HS-5 (cell line): ENCODE measurements at places on chromosomes 11 and 22.

DNA sequence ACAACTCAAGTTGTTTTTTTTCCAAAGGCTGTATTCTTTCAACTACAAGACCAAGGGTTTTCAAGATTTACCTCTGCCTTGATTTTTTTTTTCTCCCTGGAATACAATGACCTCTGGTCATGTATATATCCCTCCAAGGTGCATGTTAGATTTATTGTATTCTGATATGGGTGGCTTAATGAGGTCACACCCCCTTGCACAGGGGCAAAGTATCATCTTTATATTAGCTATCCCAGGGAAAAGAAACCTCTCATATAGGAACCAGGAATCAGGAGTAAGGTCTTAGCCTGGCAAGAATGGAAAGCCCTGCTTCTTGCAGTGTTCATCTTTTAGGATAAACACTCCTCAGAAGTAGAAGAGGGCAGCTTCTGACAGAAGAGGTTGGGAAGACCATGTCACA lies 516.9 kb upstream of the TENM4 start:
- no peak for DNase-seq

DNA sequence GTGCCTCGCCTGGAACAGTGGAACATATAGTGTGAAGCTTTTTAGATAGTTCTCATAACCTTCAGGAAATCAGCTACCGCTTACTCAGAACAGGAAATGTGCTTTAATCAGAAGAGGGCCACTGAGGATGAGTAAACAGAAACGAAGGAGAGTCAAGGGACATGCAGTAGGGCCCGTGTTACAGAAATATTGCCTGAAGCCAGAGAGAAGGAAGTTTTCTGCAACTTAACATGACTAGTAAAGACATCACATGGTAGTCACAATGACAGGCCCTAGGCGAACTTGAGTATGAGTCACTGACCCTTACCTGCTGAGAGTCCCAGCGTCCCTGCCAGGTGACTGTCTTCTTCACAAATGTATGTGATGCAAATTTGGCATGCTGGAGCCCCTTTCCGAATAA lies 39.4 kb downstream of the CARD18 start:
- no peak for DNase-seq

DNA sequence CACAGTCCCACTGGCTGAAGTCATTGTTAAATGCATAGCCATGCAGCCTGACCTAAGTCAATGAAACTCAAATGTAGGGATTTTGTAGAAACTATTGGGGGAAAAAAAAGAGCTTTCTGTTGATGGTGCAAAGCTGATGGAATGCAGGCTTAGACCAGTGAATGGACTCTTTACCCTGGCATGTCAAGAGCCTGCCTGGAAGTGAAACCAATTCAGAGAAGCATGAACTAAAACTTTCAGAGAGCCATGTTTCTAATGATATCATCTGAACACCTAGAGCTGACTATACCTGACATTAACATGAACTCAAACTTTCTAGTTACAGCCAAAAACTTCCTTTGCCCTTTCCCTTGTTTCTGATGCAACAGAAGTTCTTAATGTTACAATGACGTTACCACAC lies 89.0 kb downstream of the APIP start:
- DNase-seq = no peak

GRCh38 chr11:64613648-64614047 lies 22.6 kb downstream of the SLC22A12 start:
- DNase-seq = no peak

- DNase-seq = no peak
Measured at GRCh38 chr11:126477535-126478305, 122.2 kb downstream of the ST3GAL4 start.

GRCh38 chr11:6365659-6366058 lies 24.6 kb upstream of the SMPD1 start:
- no peak for DNase-seq

DNA sequence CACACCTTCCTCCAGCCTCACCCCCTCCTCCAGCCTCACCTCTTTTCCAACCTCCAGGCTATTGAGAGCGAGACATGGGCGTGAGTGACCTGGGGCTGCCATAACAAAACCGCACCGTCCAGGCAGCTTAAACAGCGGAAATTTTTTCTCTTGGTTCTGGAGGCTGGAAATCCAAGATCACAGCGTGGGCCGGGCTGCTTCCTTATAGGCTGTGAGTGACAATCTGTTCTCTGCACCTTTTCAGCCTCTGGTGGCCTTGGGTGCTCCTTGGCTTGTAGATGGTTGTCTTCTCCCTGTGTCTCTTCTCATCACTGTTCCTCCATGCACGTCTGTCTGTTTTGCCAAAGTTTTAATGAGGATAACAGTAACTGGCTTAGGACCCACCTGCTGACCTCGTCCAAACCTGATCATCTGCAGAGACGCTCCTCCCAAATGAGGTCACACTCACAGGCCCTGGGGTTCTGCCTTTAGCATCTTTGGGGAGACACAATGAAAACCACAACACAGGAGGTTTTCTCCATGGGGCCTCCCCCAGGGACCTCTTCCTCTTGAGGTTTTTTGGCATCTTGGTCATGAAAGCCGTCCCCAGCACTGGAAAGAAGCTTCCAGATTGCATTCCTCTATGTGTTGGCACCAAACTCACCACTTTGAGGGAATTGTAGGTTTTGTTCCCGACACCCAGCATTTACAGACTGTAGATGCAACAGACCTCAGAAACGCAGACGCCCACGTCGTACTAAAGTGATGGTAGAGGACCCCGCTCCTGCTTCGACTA lies 878.1 kb downstream of the BRD1 start:
- no peak for DNase-seq

DNA sequence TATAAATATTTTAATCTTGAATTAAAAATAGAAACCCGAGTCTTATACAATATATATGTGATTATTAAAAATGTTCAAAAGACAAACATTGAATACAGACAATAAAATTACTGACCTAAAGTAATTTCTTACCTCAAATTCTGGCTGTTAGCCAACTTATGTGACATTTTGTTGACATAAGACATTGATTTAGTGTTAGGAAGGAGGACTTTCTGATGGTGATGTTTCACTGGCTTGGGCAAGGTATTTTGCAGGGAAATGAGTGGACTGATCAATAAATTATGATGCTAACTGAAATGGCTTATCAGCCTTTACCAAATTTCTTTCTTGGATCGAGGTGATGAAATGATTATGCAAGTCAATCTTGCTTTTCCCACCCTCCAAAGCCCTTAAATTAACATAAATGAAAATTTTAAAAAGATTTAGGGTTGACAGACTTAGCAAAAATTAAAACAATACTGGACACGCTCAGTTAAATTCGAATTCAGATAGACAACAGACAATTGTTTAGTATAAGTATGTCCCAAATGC lies 33.2 kb upstream of the FZD4 start:
- DNase-seq = no peak

DNA sequence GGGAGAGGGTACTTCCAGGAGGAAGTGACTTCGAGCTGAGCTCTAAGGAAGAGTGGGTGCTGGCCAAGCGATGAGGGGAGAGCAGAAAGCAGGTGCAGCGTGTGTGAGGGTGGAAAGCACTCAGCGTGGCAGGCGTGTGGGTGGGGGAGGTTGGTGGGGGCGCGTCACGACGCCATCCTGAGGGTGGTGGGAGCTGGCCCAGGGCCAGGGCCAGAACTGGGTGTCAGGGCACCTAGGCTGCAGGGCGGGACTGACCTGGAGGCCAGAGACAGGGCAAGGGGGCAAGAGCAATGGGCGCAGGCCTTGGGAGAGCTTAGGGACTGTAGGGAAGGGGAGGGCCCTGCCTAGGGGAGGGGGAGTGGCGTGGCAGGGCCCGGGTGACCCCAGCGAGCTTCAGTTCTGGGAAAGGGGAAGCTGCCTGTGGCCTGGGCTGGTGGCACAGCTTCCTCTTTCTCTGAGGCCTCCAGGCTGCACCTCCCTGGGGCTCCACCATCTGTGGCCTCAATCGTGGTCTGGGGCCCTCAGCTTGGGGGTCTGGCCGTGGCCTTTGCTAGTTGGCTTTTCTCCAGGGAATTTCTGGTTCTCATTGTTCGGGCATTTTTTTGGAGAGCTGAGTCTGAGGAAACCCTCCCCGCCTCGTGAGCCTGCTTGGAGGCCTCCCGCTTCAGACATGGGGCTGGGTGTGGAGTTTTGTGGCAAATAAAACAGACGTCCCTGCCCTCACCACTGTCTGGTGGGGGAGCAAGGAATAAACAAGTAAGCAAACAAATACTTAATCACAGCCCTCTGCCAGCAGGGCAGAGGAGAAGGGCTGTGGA lies 8.9 kb downstream of the RELT start:
- no peak for DNase-seq

- DNase-seq = no peak
Measured at GRCh38 chr22:46843821-46844255, 81.4 kb downstream of the TBC1D22A start.

GRCh38 chr11:116829525-116830183 lies at the start of gene APOC3:
APOC3 (plus strand) TSS chr11:116829907; CDS start chr11:116830583, 676 bp downstream.
- no peak for DNase-seq

DNA sequence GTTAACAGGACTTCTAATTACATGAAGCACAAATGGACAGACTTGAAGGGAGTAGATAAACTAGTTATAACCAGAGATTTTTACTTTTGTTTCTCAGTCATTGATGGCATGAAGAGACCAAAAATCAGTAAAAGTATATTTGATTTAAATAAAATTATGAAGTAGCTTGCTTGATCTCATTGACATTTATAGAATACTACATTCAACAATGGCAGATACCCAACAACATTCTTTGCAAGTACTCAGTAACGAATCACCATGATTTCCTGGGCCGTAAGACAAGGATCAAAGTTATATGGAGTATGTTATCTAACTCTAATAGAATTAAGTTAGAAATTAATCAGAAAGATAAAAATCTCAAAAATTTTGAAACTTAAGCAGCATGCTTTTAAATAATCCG lies 317.6 kb downstream of the TBC1D22A start:
- no peak for DNase-seq

DNA sequence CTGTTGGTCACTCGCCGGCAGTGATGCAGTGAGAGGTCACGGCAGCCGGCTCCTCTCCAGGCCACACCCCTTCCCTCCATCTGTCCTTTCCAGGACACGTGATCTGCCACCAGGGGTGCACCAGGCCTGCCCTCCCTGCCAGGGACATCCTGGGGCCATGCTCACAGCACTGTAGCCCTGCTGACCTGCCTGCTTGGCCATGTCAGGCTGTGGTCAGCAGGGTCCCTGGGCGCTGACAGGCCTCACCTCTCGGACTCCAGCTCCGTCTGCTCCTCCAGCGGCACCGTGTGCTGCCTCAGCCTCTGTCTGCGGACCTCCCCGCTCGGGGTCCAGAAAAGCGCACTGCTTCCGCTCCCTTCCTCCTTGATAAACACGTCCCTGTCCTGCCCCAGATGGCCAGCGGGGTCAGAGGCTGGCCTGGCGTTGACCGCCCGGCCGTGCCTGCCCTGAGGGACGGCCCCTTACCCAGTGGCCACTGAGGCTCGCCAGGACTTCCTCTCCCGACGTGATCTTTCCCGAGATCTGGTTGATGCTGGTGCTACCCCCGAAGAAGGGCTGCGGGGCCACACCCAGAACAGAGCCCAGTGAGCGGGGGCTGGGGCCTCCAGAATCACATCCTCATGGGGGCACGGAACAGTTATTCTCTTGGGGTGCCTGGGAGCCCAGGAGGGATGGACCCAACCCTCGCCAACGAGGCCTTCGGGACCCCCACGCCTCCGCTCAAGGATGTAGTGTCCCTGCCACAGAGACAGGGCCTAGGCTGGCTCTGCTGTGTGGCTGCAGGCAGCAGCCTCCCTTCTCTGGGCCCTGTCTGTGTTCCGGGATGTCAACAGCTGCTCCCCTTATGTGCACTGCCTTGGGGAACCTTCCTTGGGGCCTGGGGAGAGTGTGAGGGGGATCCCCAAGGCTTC lies 36.3 kb upstream of the CARS1 start:
- no peak for DNase-seq

DNA sequence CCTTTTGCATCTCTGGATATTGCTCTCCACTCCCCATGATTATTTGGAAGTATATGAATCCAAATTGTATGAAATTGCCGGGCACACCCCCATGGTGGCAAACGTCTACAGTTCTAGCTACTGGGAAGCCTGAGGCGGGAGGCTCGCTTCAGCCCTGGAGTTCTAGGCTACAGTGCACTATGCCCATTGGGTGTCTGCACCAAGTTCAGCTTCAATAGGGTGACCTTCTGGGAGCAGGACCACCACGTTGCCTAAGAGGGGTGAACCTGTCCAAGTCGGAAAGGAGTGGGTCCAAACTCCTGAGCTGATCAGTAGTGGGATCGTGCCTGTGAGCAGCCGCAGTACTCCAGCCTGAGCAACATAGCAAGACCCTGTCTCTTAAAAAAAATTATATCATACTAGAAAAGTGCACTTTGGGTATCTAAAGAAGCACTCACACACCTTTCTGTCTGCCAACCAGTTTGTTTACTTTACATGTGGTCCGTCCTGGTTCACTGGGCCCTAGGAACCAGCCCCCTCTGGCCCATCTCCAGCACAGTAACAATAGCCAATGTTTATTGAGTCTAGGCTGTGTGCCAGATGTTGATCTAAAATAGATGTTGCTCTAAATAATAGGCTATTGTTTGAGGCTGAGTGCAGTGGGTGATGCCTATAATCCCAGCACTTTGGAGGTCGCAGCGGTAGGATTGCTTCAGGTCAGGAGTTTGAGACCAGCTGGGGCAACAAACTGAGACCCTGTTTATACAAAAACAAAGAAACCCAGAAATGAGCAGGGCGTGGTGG lies 16.4 kb upstream of the KAT5 start:
- DNase-seq = no peak

DNA sequence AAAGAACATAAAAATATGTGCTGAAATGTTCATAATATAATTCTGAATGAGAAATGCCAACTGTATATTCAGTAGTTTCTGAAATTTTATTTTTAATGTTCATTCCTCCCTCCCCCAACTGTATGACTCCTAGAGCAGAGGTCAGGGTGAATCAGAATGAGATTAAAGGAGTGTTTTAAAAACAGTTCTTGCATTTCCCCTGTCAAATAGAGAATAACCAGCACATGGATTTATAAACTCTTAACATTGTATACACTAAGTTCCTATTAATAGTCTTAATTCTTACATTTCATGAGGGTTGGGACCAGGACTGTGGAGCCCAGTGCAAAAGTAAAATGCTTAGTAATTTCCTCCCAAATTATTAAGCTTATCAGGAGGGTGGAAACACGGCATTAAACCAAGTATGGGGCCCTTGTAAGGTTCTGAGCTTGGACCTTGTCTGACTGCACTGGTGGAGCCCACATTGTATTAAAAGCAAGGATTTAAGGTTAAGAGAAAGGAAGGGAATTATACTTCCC lies 474.6 kb upstream of the RAG2 start:
- peak; percentile 2 for DNase-seq

DNA sequence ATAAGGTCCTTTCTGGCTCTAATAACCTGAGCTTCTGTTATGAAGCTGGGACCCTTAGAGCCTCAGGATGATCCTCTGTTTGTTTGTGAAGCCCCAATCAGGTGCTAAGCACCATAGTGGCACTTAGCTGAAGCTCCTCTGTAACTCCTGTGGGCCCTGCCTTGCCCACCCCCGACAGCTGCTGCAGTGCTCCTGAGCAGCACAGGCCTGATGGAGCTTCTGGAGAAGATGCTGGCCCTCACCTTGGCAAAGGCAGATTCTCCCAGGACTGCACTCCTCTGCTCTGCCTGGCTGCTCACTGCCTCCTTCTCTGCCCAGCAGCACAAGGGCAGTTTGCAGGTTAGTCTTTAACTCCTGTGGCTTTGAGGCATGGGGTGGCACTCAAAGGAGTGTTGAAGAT lies 19.0 kb upstream of the CCDC134 start:
- DNase-seq = no peak

- DNase-seq = no peak
Measured at GRCh38 chr22:39931251-39931650, 28.9 kb upstream of the TMA7B start.

- no peak for DNase-seq
Measured at GRCh38 chr22:45310331-45310976, 720 bp downstream of the FAM118A start.

- DNase-seq = peak; percentile 84
Measured at GRCh38 chr22:42780070-42780540, 59.4 kb upstream of the A4GALT start.
